ENCODE measurements at places on chromosomes 1 and 21. TPM values are rescaled to one million over a fixed set of nuclear protein-coding genes. Genes with fewer than 3 reads are reported as not detected.

The PPIH gene
- total RNA-seq = 103 TPM

GRCh38 chr1:59638231-59638711 lies 176.5 kb upstream of the HOOK1 start:
- H3K36me3 ChIP-seq = no peaks in the 10 kb centered on the region
- H3K27ac ChIP-seq = no peak overlapping the region
- DNase-seq = no peak

The OR2T1 gene
- not detected for total RNA-seq

GRCh38 chr21:25234857-25235801 lies 372.2 kb downstream of the MRPL39 start:
- no peaks in the 10 kb centered on the region for H3K4me1 ChIP-seq
- H3K27ac ChIP-seq = no peak overlapping the region
- no peak for DNase-seq
- no peaks in the 10 kb centered on the region for H3K36me3 ChIP-seq

- H3K4me3 ChIP-seq = no peak overlapping the region
- DNase-seq = no peak
- H3K27ac ChIP-seq = no peak overlapping the region
- peaks cover 63% of the 10 kb centered on the region for H3K27me3 ChIP-seq
Measured at GRCh38 chr1:213615226-213615916, 372.4 kb upstream of the PROX1 start.

DNA sequence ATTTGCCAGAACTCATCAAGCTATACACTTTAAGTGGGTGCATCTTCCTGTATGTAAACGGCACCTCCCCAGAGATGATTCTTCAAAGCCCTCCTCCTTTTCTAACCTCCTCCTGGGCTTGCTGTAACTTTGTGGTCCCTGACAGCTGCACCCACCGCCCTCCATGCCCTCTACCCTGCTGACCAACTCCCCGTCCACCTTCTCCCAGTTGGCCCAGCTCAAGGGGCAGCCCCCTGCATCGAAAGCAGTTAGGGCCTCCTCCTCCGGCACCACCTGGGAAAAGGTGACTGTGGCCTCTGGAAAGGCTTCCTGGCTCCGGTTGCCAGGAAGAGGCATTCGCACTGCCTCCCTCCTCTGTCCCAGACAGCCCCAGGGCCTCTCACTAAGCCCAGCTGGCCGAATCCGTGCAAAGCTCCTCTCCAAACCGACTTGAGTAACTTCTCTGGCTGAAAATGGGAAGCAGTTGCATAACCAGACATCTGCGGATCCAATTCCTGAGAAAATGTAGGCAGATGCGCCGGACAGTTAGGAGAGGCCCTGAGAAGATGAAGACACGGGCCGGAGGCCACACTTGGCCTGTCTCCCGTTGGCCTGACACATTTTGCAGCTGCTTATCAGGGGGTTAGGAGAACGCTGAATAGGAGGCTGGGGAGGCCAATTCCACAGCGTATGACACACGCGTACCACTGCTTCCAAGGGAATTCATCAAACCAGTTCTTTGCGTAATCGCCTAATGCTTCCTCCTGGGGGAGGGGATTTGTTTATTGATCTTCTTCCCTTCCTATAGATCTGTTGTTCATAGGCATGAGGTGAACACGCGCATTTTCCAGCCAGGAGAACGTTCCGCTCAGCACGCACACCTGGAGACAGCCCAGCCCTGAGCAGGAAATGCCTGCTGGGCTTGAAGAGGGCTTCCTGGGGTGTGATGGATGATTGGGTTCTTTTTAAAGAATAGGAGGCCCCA lies 48.7 kb upstream of the COL6A2 start:
- DNase-seq = peak; percentile 94
- H3K4me1 ChIP-seq = peaks cover 54% of the 10 kb centered on the region
- peak overlapping the region; percentile 97 for H3K27ac ChIP-seq

- no peaks in the 10 kb centered on the region for H3K4me1 ChIP-seq
- no peaks in the 10 kb centered on the region for H3K27me3 ChIP-seq
- no peak for DNase-seq
- H3K27ac ChIP-seq = no peak overlapping the region
- no peak overlapping the region for H3K4me3 ChIP-seq
Measured at GRCh38 chr1:41397753-41398330, 36.6 kb downstream of the FOXO6 start.

DNA sequence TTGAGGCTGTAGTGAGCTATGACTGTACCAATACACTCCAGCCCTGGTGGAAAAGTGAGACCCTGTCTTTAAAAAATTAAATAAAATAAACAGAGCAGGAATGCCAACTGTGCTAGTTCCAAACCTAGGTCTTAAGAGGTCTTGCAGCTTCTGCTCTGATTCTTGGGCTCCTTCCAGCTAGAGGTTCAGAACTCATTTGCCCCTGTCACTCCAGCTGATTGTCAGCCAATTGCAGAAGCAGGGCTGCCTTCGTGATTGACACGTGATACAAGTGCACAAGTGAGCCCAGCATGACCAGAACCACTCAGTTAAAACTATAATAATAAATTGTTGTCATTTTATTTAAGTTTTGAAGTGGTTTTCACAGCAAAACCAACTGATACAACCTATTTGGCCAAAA lies 298.4 kb downstream of the USP25 start:
- no peaks in the 10 kb centered on the region for H3K4me1 ChIP-seq
- no peak overlapping the region for H3K27ac ChIP-seq
- H3K27me3 ChIP-seq = no peaks in the 10 kb centered on the region
- no peaks in the 10 kb centered on the region for H3K36me3 ChIP-seq

DNA sequence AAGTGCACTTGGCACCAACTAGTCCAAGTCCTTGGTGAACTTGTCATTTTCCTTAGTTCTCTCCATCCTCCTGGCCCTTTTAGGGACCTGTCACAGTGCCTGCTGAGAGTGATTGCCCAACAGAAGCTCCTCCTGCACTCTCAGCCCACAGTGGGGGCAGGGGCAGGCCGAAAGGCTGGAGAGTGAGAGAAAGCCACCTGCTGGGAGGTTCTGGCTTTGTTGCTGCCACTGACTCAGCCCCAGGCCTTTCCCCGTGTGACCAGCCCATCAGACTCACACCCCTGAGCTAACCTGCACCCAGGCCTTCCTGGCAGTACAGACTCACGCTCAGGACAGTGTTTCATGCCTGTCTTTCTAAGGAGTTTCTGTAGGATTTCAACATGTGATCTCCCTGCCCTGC lies 17.1 kb upstream of the PROK1 start:
- H3K27ac ChIP-seq = no peak overlapping the region
- H3K36me3 ChIP-seq = no peaks in the 10 kb centered on the region
- H3K4me1 ChIP-seq = no peaks in the 10 kb centered on the region
- peak; percentile 75 for DNase-seq
- H3K27me3 ChIP-seq = peaks cover 32% of the 10 kb centered on the region
- no peak overlapping the region for H3K4me3 ChIP-seq

GRCh38 chr1:183646776-183647175 lies 6.3 kb downstream of the APOBEC4 start:
- H3K27me3 ChIP-seq = no peaks in the 10 kb centered on the region
- DNase-seq = no peak
- no peak overlapping the region for H3K27ac ChIP-seq
- no peaks in the 10 kb centered on the region for H3K4me1 ChIP-seq
- H3K4me3 ChIP-seq = no peak overlapping the region

- H3K27me3 ChIP-seq = no peaks in the 10 kb centered on the region
- DNase-seq = no peak
- no peaks in the 10 kb centered on the region for H3K36me3 ChIP-seq
- no peak overlapping the region for H3K27ac ChIP-seq
- H3K4me1 ChIP-seq = peaks cover 11% of the 10 kb centered on the region
Measured at GRCh38 chr1:155202731-155203515, 4.8 kb downstream of the THBS3 start.

DNA sequence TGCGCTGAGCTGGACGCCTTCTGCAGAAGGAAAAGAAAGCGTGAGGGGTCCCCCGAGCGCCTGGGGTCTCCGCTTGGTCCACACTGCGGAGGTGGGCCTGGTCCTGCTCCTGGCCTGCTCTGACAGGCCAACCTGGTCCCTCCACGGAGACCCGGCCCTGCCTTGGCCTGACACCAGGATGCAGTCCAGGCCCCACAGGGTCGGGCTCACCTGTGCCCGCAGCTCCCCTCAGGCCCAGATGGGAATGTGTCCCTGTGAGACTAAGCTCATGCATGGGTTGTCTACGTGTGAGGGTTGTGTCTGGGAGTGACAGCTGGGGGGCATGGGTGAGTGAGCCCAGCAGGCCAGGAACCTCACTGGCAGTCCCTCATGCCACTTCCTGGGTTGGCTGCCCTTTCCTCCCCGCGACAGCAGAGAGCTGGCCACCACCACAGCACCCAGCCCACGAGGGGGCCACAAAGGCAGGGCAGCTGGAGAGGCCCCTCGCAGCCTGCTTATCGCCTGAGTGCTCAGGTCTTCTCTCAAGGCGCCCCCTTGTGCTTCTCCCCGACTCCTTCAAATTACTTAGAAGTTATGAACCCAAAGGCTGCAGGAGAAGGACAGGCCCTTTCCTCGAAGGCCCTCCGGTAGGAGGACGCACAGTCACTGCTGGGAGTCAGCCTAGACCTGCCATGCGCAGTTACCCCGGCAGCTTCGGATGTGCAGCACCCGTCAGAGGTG lies 41.1 kb downstream of the SLC45A1 start:
- peaks cover 10% of the 10 kb centered on the region for H3K36me3 ChIP-seq
- H3K27ac ChIP-seq = no peak overlapping the region
- H3K4me1 ChIP-seq = no peaks in the 10 kb centered on the region

The CHAF1B gene
- total RNA-seq = 19.0 TPM

The SPRR4 gene
- not detected for total RNA-seq

- H3K36me3 ChIP-seq = no peaks in the 10 kb centered on the region
- H3K27ac ChIP-seq = no peak overlapping the region
- no peaks in the 10 kb centered on the region for H3K27me3 ChIP-seq
- peaks cover 5% of the 10 kb centered on the region for H3K4me1 ChIP-seq
Measured at GRCh38 chr1:151039521-151039920, 3.1 kb downstream of the BNIPL start.

The LAMB3 gene
- 650 TPM for total RNA-seq

The CACNA1S gene
- not detected for total RNA-seq

DNA sequence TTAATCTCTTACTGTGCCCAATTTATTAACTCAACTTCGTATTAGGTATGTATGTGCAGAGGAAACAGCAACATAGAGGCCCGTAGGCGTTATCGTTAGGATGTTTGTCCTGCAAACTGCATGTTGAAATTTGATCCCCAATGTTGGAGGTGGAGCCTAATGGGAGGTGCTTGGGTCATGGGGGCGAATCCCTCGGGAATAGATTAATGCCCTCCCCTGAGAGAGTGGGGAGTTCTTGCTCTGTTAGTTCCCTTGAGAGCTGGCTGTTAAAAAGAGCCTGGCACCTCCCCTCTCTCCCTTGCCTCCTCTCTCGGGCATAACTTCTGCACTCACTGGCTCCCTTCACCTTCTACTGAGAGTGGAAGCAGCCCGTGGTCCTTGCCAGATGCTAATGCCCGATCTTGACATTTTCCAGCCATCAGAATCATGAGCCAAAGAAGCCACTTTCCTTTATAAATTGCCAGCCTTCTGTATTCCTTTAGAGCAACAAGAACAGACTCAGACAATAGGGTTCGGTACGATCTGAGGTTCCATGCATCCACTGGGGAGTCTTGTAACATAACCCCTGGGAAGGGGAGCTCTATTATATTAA lies 149.0 kb upstream of the RAB4A start:
- no peak overlapping the region for H3K4me3 ChIP-seq
- no peaks in the 10 kb centered on the region for H3K36me3 ChIP-seq
- peaks cover 4% of the 10 kb centered on the region for H3K4me1 ChIP-seq
- H3K27ac ChIP-seq = no peak overlapping the region
- H3K27me3 ChIP-seq = peaks cover 51% of the 10 kb centered on the region

GRCh38 chr1:180246579-180246978 lies 16.5 kb downstream of the LHX4 start:
- H3K36me3 ChIP-seq = no peaks in the 10 kb centered on the region
- H3K27me3 ChIP-seq = no peaks in the 10 kb centered on the region
- peak overlapping the region; percentile 98 for H3K27ac ChIP-seq
- peaks cover 13% of the 10 kb centered on the region for H3K4me1 ChIP-seq
- peak overlapping the region; percentile 48 for H3K4me3 ChIP-seq
- DNase-seq = peak; percentile 69

- H3K36me3 ChIP-seq = no peaks in the 10 kb centered on the region
- H3K4me3 ChIP-seq = no peak overlapping the region
- DNase-seq = no peak
- H3K27me3 ChIP-seq = no peaks in the 10 kb centered on the region
- H3K27ac ChIP-seq = no peak overlapping the region
Measured at GRCh38 chr1:234842726-234843641, 233.0 kb upstream of the IRF2BP2 start.

- peak overlapping the region; percentile 76 for H3K27ac ChIP-seq
- H3K27me3 ChIP-seq = no peaks in the 10 kb centered on the region
- H3K4me3 ChIP-seq = peak overlapping the region; percentile 24
- peak; percentile 54 for DNase-seq
- peaks cover 28% of the 10 kb centered on the region for H3K4me1 ChIP-seq
Measured at GRCh38 chr1:95095833-95096217, 21.3 kb upstream of the TLCD4 start.

GRCh38 chr1:31639543-31639942 lies 5.1 kb downstream of the PEF1 start:
- no peak for DNase-seq
- no peaks in the 10 kb centered on the region for H3K27me3 ChIP-seq
- H3K4me3 ChIP-seq = no peak overlapping the region
- no peaks in the 10 kb centered on the region for H3K36me3 ChIP-seq
- H3K4me1 ChIP-seq = peaks cover 8% of the 10 kb centered on the region

The NUF2 gene
- total RNA-seq = 35.6 TPM

DNA sequence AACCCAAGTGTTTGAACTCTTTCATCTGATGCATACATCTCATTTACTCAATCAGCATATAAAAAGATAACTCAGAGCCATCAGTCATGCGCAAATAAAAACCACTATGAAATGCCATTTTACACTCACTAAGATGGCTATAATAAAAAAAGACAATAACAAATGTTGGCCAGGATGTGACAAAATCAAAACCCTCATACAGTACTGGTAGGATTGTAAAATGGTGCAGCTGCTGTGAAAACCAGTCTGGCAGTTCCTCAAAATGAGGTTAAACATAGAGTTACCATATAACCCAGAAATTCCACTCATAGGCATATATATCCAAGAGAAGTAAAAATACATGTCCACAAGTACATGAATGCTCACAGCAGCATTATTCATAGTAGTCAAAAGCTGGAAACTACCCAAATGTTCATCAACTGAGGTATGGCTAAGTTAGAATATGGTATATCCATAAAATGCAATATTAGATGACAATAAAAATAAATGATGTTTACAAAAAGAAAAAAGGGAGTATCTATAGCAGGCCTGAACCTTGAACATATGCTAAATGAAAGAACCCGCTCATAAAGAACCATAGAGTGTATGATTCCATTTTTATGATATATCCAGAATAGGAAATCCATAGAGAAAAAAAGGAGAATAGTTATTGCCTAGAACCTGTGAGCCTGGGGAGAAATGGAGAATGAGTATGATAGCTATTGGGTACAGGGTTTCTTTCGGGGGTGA lies 265.1 kb downstream of the SIPA1L2 start:
- H3K27me3 ChIP-seq = no peaks in the 10 kb centered on the region
- no peaks in the 10 kb centered on the region for H3K4me1 ChIP-seq
- no peaks in the 10 kb centered on the region for H3K36me3 ChIP-seq
- no peak overlapping the region for H3K4me3 ChIP-seq
- H3K27ac ChIP-seq = no peak overlapping the region

The LCE3D gene
- total RNA-seq = not detected

- peaks cover 59% of the 10 kb centered on the region for H3K27me3 ChIP-seq
- H3K27ac ChIP-seq = no peak overlapping the region
- DNase-seq = peak; percentile 22
- no peaks in the 10 kb centered on the region for H3K36me3 ChIP-seq
- peak overlapping the region; percentile 70 for H3K4me3 ChIP-seq
Measured at GRCh38 chr1:47507881-47508701, 70.2 kb downstream of the FOXD2 start.
